ENCODE measurements at places on chromosomes 13 and 19.

DNA sequence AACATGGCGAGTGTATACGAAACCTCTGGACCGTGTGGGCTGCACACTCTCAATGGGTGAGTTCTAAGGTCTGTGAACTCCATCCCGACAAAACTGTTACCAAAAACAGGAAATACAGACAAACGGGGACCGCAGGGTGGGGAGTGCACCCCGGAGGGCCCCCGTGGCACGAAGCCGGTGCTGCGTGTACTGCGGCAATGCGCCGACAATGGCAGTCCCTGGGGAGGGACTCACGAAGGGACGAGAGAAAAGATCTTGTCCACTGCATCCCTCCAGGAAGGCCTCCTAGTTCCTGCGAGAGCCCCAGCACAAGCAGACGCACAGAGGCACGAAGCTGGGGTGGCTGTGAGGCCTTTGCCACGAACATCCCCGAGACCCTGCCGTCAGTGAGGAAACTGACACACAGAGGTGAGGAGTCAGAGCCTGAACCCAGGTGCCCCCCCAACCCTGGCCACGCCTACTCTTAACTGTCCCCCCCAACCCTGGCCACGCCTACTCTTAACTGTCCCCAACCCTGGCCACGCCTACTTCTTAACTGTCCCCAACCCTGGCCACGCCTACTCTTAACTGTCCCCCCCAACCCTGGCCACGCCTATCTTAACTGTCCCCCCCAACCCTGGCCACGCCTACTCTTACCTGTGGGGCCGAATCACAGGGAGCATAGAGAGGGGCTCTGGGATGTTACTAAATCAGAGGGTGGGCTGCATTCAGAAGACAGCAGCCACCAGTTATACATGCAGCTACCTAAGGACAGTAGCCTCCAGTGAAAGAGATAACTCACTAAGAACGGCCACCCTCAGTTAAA lies 4.2 kb downstream of the MED16 start:
- no peak for DNase-seq

- DNase-seq = no peak
Measured at GRCh38 chr13:76971851-76972829, 19.7 kb upstream of the CLN5 start.

GRCh38 chr19:18495204-18495911 lies 26.5 kb downstream of the ELL start:
- no peak for DNase-seq

DNA sequence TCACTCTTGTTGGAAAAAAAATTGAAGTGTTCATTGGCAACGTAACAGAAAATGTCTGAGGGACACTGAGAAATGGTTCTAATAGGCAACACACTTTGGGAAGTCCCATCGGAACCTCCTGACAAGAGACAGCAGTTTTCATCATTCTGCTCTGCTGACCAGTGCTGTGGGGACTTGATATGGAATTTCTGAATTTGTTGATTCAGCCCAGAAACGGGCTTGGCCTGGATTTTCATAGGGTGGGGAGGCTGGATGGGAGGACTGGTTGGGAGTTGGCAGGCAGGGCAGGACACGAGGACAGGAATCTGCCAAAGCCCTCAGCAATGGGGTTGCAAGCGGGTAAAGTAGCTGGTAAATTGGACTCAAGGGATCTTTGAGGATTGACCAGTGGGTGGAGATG lies 96.5 kb downstream of the DCT start:
- DNase-seq = no peak

DNA sequence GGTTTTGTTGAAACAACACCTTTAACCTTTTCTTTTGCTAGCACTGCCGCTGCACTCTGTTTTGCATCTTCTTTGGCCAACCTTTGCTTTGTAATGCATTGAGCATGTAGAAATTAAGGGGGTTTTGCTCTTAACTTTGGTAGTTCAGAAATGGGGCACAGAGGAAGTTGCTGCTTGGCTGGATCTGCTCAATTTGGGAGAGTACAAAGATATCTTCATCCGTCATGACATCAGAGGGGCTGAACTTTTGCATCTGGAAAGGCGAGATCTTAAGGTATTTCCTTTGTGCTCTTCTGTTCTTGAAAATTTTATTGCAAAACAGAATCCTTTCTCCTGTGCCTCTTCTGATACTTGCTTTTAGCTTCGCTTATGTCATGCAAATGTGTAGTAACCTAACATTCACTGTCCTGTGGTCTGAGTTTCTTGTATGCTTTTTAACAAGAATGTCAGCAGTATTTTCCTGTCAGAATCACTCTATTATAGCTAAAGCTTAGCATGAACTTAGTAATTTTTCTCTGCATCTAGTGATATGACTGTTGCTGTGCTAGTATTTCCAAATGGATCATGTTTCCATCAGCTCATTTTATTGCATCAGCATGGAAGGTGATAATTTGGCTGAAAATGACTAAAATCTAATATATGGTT lies 50.7 kb upstream of the AKAP11 start:
- DNase-seq = no peak

- no peak for DNase-seq
Measured at GRCh38 chr13:33544308-33544707, 258.8 kb upstream of the STARD13 start.

- no peak for DNase-seq
Measured at GRCh38 chr13:46031581-46032263, 20.8 kb downstream of the ZC3H13 start.

DNA sequence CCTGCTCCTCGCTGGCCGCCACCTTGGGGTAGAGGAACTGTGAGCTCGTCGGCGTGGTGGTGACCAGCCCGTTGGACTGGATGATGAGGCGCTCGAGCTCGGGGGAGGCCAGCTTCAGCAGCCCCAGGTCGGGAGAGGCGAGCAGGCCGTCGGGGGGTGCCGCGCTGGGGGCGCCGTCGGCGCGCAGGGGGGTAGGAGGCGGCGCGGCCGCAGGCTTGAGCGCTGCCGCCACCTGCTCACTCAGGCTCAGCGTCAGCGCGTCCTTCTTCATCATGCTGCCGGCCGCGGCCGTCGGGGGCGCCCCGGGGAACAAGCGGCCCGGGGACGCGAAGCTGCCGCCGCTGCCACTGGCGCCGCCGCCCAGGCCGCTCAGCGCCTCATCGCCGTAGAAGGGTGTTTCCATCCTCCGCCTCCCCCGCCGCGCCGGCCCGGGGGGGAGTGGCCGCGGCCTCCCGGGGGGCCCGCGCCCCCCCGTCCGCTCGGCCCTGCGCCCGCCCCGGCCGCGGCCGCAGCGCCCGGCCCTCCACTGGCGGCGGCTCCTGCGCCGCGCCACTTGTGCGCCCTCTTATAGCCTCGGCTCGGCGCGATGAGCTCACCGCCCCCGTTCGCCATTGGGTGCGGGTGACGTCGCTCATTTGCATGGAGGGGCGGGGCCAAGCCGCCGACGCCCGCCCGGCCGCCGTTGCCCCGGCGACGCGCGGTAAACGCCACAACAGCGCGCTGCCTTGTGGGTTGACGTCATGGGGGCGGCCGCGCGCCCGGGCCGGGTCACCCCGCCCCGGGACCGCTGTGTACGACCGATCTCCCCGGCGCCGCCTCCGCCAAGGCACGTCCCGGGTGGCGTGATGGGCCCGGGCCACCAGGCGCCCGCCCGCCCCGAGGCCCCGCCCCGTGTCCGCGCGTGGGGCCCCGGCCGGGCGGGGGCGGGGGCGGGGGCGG lies at the start of gene JUND:
TSS of gene JUND (minus strand) at position 541 of the 939 bp plus-strand sequence. CDS start at position 403, 138 bp downstream.
- peak; percentile 98 for DNase-seq

DNA sequence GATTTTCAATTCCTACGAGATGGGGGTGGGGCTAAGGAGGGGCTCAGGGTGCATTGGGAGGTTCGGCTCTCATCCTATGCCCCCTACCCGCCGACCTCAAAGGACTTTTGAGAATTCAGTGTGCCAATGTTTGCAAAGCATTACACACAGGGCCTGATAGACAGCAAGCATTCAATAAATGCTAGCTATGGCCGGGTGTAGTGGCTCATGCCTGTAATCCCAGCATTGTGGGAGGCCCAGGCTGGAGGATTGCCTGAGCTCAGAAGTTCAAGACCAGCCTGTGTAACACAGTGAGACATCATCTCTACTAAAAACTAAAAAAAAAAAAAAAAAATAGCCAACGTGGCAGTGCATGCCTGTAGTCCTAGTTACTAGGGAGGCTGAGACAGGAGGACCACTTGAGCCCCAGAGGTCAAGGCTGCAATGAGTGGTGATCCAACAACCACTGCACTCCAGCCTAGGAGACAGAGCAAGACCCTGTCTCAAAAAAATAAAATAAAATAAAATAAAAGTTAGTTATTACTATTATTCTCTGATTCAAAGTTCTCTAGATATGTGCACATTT lies 1.9 kb upstream of the CBLC start:
- no peak for DNase-seq

- DNase-seq = no peak
Measured at GRCh38 chr19:48274173-48274572, 4.3 kb downstream of the ZNF114 start.

GRCh38 chr13:21901811-21902708 lies 231.2 kb downstream of the FGF9 start:
- DNase-seq = no peak

DNA sequence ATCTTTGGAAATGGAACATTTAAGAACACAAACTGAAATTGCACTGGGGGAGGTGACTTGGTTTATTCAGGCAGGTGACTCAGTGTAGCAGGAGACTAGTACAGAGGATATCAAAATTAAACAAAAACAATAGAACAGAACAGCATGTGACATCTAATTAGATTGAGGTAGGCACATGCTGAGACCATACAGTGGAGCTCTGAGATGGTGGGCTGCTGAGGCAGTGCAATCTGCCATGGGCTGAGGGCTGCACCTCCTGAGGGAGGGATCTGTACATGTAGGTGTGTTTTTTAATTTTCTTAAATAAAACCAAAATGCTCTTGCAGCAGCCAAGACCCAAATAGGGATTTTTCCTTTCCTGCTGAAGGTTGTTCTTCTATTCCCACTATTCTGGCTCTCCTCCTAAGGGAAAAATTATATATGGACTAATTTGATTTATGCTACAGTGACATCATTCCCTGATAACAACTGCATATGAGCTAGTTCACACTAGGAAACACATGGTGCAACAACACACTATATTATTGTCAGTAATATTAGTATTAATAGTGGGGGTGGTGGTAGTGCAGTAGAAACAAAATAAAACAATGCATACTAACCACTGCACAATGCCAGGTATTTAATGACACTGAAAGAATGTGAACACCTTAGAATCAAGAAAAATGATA lies 48.0 kb downstream of the LNX2 start:
- DNase-seq = no peak

- DNase-seq = no peak
Measured at GRCh38 chr13:55160867-55161266, 1979.9 kb upstream of the PRR20A start.

- no peak for DNase-seq
Measured at GRCh38 chr13:114095486-114095885, 36.9 kb downstream of the RASA3 start.

GRCh38 chr13:57899096-57899495 lies 267.6 kb downstream of the PCDH17 start:
- DNase-seq = no peak

DNA sequence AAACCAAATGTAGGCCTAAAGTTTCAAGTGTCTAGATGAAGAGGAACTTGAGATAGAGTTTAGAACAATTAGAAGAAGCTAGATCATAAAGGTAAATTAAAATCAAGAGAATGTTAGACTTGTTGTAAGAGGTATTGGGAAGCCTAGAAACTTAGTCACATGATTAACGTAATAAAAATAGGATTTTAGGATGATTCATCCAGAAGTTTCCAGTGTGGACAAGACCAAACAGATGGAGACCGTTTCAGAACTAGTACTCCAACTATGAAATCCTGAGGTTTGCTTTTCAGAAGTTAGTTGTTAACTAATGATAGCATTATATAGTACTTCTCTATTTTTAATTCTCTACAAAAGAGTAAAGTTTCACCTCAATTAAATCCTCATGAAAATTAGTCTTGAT lies 104.9 kb downstream of the MZT1 start:
- no peak for DNase-seq

DNA sequence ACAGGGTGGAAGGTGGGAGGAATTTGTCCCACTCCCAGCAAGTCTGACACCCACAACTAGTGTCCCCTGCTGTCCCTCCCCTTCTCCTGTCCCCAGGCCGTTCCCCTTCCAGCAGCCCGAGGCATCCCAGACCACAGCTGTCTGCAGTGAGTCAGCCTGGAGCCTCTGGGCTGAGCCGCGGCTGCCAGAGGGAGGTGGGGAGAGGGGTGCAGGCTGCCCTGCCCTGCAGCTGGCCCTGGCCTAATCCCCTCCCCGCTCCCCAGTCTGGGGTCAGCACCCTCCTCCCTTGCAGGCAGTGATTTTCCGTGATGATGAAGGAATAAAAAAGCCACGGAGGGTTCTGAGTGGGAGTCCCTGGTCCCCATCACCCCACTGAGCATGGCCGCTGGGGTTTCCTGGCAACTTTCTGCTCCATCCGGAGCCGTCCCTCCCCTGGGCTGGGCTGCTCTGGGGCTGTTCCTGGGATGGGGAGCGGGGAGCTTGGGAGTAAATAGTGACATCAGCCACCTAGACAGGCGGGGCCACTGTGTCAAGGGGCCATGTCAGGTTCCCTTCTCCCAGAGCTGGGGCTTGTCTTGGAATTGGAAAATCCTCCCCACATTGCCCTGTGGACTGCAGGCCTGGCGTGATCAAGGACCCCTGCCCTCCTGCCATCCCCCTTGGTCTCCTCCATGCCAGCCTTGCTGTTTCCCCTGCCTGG lies 16.8 kb downstream of the SPC24 start:
- no peak for DNase-seq

DNA sequence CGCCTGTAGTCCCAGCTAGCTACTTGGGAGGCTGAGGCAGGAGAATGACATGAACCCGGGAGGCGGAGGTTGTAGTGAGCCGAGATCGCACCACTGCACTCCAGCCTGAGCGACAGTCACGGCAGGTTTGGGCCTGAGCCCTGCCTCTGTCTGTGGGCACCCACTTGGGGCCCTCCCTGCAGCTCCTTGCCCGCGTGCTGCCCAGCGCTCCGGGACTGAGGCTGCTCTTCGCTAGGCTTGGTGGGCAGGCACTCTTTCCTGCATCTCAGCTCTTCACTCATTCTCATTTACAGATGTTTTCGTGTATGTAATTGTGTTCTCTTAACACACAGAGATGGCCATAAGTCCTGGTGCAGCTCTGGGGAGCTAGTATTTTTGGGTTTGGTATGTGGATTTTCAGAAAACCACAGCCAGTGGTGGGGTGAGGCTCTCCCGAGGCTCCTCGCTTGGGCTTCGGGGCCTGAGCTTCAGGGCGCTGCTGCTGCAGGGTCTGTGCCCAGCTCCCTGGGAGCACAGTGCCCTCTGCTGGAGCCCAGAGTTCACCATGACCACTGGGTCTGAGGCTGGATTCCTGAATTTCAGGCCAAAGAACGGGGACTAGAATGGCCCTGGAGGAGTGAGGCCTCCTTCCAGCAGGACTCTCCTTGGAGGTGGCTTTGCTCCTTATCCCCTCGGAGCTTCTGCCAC lies 15.2 kb downstream of the UPF1 start:
- DNase-seq = peak; percentile 65

DNA sequence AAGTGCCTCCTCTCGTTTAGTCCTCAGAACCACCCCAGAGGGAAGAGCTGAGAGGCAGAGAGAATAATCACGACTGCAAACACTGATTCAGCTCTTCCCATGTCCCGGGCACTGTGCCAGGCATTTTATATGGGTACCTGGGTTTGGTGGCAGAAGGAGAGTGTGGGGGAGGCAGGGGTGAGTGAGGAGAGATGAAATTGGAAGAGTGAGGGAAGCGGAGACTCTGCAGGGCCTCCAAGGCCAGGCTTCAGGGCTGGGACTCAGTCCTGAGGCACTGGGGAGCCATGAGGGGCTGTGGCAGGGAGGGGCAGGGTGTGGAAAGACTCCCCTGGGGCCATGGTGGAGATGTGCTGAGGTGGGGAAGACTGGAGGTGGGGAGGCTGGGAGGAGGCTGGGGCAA lies 8.7 kb downstream of the SYNGR4 start:
- no peak for DNase-seq
